ENCODE measurements at places on chromosomes 13 and 19. TPM values are rescaled to one million over a fixed set of nuclear protein-coding genes. Genes with fewer than 3 reads are reported as not detected.

GRK1 gene
- 0.14 TPM for total RNA-seq

PRODH2 gene
- total RNA-seq: not detected

DNA sequence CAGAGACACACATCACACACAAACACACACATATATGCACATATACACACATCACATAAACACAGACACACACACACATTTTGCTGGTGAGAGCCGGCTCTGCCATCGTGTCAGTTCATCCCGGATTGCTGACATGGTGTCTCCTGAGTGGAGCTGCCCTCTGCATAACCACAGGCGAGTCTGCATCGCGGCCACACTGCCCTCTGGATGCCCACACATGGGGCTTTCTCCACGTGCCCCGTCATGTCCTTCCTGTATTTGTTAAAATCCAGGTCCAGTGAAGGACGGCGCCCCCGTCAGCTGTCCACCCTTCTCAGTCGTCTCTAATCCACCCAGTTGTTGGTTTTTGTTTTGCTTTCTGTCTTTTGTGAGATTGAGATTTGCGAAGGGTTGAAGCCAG, 52.6 kb upstream of the F7 start:
- DNase-seq: no peak

DNA sequence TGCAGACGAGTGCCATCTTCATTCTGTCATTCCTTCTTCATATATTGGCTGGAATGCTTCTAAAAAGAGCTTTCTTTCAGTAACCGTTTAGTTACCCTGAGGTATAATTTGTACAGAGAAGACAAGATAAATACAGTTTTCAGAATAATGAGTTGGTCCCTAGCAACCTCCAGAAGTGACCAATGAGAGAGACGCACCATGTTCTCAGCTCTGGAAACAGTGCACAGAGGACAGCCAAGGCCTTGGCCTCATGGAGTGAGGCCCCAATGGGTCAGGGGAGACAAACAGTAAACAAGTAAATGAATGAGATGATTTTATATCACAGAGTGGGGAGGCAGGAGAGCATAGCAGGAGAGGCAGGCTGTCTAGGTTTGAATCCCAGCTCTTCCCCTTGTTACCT, 90.7 kb downstream of the DPF1 start:
- DNase-seq: no peak

- DNase-seq: no peak
These were observed 9.1 kb downstream of the COMP start for GRCh38 chr19:18781885-18782527.

DNA sequence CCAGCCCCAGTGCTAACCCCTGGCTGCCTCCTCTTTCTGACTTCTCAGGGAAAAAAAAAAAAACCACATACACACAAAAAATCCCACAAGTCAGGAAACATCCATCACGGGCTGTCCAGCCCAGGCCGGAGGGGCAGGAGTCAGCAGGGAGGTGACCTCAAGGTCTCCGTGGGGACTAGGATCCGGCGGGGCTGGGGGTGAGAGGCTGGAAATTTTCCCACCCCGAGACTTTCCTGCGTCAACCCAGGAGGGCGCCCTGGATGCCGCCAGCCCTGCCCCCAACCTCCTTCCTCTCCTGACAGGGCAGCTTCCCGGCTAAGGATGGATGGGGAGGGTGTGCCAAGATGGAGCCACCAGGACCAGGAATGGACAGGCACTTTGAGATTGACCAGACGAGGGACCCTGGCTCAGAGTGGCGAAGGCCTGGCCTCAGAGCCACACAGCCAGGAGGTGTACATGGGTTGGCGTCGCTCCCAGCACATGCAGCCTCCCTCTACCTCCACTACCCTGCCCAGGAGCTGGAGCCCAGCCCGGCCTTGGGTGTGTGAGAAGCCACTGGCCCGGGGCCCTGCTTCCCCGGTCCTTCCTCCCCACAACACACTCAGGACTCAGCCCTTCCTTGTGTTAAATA, 33.3 kb downstream of the BLOC1S3 start:
- no peak for DNase-seq

DNA sequence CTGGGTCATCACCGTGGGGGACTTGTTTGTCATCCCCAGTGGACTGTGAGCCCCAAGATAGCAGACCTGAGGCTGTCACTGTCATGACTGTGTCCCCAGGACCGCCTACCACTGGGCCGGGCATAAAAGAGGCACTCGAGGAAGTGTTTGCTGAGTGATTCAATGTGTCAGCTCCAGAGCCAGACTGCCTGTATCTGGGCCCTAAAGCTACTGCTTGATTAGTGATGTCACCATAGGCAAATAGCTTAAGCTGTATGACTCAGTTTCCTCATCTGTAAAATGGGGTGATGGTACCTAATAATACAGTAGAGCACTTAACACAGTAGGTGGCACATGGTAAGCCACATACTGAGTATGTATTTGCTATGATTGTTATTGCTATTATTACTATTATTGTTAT, 11.2 kb upstream of the CEACAM19 start:
- DNase-seq: no peak

- DNase-seq: no peak
These were observed 30.3 kb upstream of the MCF2L start for GRCh38 chr13:112938680-112939079.

GRCh38 chr13:111474136-111475002, 153.9 kb downstream of the TEX29 start:
- DNase-seq: no peak

Measured in natural killer cell treated with Interleukin-12 subunit alpha and Interleukin-12 subunit beta and Interleukin-15 and Interleukin-18, amount 100 ng/mL, for 72 hours (primary cell).